ENCODE measurements at places on chromosomes 6 and 20.
A peak's percentile ranks its signal among the peaks of the same experiment; 100 is the strongest.

DNA sequence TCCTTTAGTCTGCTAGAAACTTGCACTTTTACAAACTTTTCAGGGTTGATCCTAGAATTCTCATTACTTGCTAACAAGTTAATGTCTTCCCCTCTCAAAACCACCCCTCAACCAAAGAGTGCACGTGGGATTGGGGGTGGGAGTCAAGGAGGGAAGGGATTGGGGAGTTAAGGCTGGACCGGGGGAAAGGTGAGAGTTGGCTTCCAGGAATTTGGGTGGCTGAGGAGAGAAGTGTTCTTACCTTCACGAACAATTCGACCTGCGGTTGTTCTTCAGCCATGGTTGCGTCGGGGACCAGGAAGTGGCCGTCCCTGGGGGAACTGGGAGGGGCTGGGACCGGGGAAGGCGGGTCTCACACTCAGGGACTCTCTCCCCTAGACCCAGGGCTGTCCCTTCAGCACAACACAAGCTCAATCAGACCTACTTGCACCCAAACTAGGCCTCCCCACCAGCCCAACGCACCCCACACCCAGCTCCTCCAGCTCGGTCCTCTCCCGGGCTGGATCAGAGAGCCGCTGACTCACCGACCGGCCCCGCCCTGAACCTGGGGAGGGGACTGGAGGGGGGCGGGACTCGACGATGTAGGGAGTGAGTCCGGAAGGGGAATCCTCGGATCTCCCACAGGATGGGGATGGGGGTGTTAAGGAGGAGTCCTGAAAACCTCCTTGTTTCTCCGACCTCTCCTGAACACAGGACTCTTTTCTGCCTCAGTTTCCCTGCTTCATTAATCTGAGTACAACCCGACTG, at the start of gene CLIC1:
CLIC1 (minus strand) TSS at position 510 of the 747 bp plus-strand sequence; CDS start at position 280, 230 bp downstream.
- DNase-seq: peak; percentile 67

DNA sequence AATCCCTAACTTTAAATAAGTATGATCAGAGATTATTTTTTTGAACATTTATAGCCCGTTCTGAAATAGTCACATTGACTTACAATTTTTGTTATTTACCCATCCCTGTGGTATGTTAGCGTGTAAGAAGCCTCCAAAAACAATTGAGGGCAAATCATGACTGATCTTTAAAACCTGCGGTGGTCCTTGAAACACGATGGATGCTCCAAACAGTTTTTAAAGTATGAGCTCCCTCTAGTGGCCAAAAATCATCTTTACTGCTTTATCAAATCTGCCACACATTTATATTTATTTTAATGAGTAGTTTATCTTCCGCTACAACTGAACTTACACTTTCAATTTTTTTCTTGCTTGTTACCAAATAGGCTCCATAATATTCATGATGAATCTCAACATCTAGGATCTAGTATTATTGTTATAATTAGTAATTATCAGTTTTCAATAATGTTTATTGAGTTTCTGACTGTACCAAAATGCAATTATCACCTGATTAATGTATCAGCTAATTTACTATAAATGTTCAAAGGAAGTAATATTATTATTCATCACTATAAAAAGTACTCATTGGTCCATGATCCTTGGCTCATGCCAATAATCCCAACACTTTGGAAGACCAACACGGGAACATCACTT, 52.2 kb downstream of the MARCKS start:
- no peak for DNase-seq

DNA sequence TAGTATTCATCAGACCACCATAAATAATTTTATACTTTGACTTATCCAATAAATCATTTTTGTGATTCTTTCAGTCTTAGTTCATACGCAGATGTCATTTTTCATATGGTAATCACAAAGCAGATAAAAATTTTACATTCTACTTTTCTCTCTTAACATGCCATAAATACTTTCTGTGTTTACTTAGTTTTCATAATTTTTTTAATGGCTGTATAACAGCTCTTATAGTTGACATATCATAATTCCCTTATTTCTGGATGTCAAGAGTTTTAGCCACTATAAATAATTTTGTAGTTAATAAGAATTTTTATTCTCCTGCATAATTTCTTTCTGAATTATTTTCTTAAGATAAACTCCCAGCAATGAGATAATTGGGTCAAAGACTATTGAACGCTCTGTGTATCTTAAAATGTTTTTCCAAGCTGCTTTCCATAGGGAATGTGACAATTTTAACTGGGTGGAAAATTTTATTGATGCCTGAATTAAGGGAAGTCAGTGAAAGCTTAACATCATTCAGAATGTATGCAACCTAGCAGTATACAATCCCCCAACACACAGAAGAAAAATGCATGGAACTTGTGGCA, 702.7 kb downstream of the EPM2A start:
- no peak for DNase-seq

DNA sequence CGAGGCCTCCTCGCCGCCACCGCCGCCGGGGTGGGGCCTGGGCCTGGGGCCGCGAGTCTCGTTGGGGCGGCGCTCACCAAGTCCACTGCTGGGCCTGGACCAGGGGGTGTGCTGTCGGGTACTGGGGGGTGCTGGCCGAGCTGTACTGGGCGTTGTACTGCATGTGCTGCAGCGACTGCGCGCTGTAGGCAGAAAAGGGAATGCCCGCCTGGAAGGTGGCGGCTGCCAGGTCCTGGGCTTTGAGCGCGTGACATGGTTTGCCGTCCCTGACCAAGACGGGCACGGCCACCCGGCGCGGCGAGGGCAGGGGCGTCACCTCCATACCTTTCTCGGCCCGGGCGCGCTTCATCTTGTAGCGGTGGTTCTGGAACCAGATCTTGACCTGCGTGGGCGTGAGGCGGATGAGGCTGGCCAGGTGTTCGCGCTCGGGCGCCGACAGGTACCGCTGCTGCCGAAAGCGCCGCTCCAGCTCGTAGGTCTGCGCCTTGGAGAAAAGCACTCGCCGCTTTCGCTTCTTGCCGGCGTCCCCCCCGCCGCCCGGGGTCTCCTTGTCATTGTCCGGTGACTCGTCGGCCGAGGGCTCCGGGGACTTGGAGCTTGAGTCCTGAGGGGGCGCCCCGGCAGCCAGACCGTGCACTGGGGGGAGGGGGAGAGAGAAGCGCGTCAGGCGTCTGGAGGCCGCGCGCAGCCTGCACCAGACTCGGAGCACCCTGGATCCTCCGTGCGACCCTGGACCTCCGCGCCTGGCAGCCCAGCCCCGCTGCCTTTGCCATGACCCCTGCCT, 1.8 kb downstream of the NKX2-2 start:
- no peak for DNase-seq

DNA sequence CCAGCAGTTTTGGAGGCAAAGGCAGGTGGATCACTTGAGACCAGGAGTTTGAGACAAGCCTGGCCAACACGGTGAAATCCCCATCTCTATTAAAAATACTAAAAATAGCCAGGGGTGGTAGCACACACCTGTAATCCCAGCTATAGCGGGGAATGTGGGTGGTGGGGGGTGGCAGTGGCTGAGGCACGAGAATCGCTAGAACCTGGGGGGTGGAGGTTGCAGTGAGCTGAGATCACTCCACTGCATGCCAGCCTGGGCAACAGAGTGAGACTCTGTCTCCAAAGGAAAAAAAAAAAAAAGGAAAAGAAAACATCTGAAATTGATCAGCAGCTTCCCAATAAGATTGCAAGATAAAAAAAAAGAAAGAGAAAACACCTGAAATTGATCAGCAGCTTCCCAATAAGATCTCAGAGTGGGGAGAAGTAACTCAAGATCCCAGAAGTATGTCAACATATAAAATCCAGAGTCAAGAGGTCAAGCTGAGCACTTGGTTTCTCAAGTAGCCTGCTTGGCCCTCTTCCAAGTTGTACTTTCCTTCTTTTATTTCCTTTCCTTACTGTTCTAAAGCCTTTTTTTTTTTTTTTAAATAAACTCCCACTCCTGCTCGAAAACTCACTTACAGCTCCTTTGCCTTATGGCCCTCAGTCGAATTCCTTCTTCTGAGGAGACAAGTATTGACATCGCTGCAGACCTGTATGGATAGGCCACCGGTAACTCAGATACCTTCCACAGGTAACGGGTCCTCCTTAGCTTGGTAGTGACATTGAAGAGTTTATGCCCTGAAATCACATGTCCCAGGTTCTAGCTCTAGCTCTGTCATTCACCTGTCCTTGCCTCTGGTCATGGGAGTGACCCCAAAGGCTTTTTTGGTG, 368.5 kb upstream of the SYNCRIP start:
- DNase-seq: no peak

- no peak for DNase-seq
These were observed 71.3 kb downstream of the PCSK2 start for GRCh38 chr20:17298171-17298570.

GRCh38 chr20:40676491-40677269, 12.4 kb downstream of the MAFB start:
- DNase-seq: no peak

DNA sequence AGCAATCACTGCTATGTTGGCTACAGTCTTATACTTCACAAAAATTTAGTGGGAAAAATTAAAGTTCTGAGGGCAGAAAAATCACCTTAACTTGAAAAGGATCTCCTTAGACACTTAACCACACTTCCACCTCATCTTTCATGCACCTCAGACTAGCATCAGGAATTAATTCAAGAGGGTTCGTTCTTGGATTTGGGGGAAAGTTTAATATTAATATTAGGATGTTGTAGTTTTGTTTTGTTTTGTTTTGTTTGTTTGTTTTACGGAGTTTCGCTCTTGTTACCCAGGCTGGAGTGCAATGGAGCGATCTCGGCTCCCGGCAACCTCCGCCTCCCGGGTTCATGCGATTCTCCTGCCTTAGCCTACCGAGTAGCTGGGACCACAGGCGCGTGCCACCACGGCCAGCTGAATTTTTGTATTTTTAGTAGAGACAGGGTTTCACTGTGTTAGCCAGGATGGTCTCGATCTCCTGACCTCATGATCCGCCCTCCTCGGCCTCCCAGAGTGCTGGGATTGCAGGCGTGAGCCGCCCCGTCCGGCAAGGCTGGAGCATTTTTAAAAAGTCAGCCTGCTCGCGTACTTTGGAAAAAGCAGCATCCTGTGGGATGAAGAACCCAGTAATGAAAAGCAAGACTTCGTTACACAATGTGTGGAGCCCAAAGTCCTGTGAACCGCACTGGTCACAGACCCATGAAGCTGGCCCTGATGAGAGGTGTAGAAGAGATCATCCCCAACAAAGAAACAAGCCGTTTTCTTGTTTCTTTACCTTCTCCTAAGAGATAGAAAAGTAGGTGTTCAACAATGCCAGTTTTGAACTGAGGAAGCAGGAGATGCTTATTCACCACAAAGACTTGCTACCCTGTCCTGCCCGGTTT, 194.9 kb downstream of the GPX5 start:
- DNase-seq: no peak

GRCh38 chr6:103335412-103335811, 1524.3 kb downstream of the HACE1 start:
- DNase-seq: no peak

- no peak for DNase-seq
These were observed 26.5 kb downstream of the CST9L start for GRCh38 chr20:23541776-23542175.

GRCh38 chr20:40641809-40642208, 47.2 kb downstream of the MAFB start:
- no peak for DNase-seq

DNA sequence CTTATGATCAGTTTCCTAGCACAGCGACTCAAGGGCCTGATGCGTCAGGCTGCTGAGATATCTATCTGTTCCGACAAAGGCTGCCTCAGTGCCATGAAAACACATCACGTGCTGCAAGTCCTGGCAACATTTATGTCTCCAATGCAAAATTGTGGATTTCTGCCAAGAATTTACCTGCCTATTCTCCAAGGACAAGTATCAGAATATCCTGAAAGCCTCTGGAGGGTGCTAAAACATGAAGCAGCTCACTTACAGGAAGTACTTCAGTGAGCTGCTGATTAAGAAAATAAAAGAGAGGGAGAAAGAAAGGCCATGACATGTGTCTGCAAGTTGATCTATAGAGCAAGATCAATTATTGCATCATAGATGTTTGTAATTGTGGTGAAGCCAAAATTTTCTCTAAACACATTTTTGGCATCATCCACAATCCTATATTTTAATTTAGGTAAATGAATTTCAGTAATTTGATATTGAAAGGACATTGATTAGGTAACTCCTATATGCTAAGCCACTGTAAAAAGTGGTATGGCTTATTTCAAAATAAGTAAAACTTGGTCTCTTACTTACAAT, 25.8 kb upstream of the TPBG start:
- no peak for DNase-seq

DNA sequence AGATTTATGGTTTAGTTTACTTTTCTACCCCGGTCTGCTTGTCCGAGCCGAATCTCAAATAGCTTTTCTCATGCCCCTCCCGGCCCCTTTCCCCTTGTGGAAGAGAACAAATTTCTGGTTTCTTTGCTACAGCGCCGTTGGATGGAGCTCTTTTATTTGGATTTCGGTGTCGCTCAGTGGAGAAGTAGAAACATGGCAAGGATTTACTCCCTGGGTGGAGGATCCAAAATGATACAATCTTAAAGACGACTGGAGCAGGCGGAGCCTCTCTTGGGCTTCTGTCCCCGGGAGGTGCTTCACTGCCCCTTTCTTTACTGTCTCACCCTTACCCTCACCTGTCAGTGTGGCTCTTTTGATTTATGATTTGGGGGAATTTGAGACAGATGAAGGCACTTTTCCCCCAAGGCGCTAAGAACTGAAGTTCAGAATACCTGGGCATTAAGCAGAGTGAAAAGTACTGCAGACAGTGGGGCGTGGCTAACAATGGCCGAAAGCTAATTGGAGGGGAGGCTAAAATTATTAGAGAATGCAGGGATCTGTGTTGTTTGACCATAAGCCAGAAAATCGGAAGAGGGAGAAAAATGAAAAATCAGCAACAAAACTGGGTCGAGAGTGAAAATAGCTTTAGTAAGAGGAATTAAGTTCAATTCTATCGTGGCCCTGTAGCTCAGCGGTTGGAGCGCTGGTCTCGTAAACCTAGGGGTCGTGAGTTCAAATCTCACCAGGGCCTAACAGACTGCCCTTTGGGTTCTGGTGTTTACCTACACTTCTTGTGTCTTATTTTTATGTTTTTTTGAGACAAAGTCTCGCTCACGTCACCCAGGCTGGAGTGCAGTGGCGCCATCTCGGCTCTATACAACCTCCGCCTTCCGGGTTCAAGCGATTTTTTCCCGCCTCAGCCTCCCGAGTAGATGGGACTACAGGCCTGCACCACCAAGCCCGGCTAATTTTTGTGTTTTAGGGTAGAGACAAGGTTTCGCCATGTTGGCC, 145.1 kb upstream of the ZNF184 start:
- no peak for DNase-seq
